Esophagus mucosa (tissue), 1 donor: ENCODE measurements at places on chromosomes 2 and 18.

DNA sequence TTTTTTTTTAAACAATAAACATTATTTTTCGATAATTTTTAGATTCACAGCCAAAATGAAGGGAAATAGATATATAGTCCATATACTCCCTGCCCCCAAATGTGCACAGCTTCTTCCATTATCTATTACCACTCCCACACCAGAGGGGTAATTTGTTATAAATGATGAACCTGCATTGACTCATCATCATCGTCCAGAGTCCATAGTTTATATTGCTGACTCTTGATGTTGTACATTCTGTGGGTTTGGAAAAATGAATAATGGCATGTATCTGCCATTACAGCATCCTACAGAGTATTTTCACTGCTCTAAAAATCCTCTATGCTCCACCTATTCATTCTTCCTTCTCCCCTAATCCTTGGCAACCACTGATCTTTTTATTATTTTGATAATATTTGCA lies 121.5 kb downstream of the LTBP1 start:
- no peak for ATAC-seq

DNA sequence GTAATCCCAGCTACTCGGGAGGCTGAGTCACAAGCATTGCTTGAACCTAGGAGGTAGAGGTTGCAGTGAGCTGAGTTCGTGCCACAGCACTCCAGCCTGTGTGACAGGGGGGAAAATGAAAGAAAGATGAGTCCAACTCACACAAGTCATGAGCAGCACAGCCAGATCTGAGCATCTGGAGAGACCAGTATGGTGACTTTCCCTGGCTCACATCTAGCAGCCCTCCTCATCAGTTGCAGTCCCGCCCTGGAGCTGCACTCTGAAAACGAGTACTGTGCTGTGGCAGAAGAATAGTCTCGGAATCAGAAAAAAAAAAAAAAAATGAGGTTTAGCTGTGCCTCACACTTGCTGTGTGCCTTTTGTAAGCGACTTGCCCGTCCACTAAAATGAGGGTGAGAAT lies 74.4 kb upstream of the TRIB2 start:
- peak; percentile 74 for ATAC-seq

GRCh38 chr2:119697290-119698020 lies 18.5 kb downstream of the TMEM177 start:
- ATAC-seq = no peak

- ATAC-seq = peak; percentile 43
Observed at GRCh38 chr2:73970850-73971471, 13.7 kb upstream of the TET3 start.

GRCh38 chr2:161028581-161028980 lies 131.6 kb upstream of the TANK start:
- no peak for ATAC-seq

GRCh38 chr2:160364364-160364763 lies 129.2 kb downstream of the RBMS1 start:
- no peak for ATAC-seq

- ATAC-seq = no peak
Observed at GRCh38 chr2:214774108-214774507, 35.4 kb downstream of the BARD1 start.

- ATAC-seq = peak; percentile 60
Observed at GRCh38 chr2:30038419-30038818, 108.4 kb upstream of the YPEL5 start.

- no peak for ATAC-seq
Observed at GRCh38 chr2:197885587-197885986, 81.2 kb downstream of the PLCL1 start.

GRCh38 chr2:143905587-143905986 lies 614.3 kb downstream of the ZEB2 start:
- ATAC-seq = no peak

DNA sequence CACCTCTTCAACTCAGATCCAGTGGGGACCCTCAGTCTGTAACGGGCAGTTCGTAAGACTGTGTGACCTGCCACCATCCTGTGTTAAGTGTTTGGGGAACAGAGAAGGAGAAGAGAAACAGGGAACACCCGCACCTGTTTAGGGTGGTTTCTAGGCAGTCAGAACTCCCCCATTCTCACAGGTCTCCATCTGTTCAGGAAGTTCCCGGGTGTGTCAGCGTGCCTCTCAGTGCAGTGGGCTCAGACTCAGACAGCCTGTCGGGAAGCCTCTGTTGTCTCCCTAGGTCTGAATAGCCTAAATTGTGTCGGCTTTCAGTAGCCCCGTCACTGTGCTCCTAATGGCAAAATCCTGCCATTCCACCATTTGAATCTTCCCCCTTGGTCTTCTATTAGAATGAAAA lies 256.6 kb downstream of the LOXHD1 start:
- no peak for ATAC-seq

GRCh38 chr2:242019344-242019743 lies 149.8 kb downstream of the RTP5 start:
- ATAC-seq = no peak
